ENCODE measurements at places on chromosomes 3 and 15.

DNA sequence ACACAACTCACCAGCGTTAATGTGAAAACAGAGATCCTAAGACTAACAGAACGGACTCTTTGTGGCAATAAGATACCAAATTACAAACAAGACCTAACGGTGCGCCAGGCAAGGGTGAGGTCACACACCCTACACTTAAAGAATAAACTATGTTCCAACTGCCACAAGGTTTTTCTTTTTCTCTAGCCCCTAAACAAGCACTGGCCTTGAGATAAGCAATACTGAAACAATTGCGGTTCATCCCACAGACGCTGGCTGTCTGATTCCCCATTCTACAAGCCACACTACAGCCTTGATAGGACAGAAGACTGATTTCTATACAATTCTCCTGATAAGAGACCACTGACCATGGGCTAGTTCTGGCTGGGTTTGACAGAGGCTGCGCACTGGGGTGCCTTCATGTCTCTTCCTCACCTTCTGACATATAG is 20.5 kb upstream of the LIMD1 start:
- DNase-seq: no peak

DNA sequence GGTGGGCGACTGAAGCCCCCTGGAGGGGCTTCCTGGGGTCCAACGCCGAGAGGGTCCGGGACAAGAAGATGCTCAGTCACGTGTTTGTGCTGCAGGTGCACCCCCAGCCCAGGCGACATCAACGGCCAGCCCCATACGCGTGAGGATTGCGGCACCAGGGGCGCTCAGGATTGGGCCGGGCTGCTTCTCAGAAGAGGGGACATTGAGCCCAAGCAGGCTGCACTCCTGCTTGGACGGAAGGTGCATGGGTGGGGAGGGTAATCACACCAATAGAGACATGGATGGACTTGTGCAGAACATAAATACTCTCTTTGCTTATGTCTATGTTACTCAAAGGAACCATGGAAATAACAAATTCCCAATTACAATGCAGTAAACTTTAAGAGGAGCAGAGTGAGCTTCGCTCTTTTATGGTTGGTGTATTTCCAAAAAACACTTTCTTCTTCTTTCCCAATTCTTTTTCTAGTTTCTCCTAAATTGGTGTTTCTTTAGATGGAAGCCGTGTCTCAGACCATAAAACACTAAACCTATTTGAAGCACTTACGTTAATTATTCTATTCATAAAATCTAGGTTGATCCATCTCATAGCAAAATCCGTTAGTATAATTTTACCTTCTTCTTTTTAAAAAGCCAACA is 182.7 kb downstream of the GOLGA6L6 start:
- DNase-seq: no peak

DNA sequence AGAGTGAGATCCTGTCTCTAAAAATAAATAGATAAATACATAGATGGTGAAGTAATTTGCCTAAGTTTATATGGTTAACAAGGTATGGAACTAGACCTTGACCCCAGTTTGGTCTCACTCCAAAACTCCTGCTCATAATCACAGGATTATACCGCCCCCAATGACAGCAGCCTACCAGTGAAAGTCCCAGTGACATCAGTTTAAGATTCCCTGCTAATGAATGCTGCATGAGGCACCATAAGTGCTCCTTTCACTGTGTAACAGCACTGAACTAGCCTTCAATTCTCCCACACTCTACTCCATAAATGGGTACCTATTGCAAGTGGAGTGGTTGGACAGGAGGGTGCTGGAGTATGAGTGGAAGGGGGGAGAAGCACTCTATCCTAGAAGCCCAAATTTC is 23.7 kb upstream of the THSD4 start:
- DNase-seq: no peak

- no peak for DNase-seq
Measured at GRCh38 chr3:127662001-127662469, 10.7 kb upstream of the ABTB1 start.

DNA sequence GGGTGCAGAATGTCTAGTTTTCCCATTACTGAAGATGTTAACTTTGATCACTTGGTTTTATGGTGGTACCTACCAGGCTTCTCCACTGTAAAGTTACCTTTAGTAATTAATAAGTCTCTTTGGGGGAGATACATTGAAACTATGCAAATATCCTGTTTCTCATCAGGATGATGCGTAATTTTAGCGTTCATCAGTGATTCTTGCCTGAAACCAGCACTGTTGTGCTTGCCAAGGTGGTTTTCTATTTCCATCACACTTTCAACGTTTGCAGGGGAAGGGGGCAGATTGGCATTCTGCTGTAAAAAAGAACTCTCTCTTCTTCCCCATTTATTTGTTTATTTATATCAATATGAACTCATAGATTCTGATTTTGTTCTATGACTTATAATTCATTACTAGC is 61.0 kb downstream of the SSR3 start:
- no peak for DNase-seq

DNA sequence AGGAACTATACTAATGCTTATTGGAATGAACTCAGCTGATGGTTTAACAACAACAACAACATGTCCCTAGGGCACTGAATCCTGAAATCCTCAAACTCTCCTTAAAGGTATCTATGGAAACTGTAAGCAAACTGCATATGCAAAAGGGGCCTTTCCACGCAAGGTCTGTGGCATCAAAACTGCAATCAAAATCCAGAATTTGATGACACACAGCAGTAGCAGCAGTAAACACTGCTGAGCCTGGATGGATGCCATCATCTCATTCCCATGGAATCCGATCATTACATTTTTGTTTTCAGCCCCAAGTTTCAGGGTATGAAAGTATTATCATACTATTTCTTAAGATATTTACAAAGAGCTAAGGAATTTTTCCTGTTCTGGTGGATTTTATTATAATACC is 399.7 kb downstream of the VPS13C start:
- DNase-seq: no peak

DNA sequence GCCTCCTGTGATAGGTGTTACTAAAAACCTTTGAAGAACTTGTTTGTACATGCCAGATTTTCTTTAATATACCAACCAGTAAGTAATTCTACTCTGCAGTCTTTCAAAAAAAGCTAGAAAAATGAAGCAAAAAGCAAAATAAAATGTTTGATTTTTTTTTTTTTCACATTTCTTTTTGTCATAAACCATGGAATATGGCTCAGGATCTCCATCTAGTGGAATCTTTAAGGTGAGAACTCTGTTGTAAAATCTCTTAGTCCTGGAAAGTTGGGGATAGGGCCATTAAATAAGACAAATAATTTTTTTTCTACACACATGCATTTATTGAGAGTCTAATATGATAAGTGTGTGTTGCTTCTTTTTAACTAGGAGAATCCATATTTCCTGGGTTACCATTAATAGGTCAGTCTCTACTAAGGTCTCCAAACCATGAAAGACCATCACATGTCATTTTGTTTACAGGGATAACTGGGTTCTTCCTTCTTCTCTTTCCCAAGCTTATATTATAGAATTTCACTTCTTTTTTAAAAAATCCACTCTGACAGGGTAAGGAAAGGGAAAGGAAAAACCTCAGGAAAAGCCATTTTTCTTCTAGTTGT is 84.6 kb downstream of the SLC9A9 start:
- no peak for DNase-seq

GRCh38 chr15:43096411-43096810 is 9.4 kb downstream of the UBR1 start:
- no peak for DNase-seq
